Bronchus fibroblast of lung (primary cell): ENCODE measurements at places on chromosomes 12 and 14. TPM values are rescaled to one million over a fixed set of nuclear protein-coding genes. Genes with fewer than 3 reads are reported as not detected.

DAO gene
- total RNA-seq: not detected in 2 replicates

SIX1 gene
- 48.8 and 50.4 TPM in 2 replicates for total RNA-seq

OR6C65 gene
- not detected in 2 replicates for total RNA-seq

FKBP3 gene
- 41.3 and 56.7 TPM in 2 replicates for total RNA-seq

BEST3 gene
- total RNA-seq: not detected in 2 replicates

NGB gene
- total RNA-seq: not detected in 2 replicates

MIP gene
- total RNA-seq: not detected in 2 replicates

IAPP gene
- not detected in 2 replicates for total RNA-seq
